Left kidney (tissue), 8 donors: ENCODE measurements at places on chromosomes 12 and 14. TPM values are rescaled to one million over a fixed set of nuclear protein-coding genes. Genes with fewer than 3 reads are reported as not detected.

DNA sequence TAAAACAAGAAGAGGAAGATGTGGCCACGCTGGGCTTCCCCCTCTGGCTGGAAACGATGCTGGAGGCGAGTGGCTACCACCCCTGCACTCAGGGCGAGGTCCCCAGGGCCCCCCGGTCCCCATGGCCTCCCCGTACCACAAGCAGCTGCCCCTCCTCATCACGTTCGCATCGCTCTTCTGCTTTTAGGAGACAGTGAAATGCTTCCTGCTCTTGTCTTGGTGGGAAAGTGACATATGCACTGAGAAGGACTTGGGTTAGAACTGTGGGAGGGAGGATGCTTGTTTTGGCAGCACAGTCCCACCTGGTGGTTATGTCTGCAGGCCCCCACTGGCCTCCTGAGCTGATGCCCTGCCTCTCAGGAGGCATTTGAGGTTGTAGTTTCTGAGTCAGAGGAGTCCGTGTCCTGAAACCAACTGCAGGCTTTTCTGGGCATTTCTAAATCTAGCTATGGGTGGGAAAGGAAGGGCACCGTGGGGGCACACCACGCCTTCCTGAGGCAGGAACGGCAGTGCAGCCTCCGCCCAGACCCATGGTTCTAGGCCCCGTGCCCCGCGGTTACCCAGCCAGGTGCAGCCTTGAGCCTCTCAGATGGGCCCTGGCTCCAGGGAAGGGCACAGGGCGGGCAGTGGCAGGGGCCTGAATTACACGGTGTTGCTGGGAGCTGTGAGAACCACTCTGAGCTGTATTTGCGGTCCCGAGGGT is 139.3 kb downstream of the ADGRD1 start:
- no peak for DNase-seq

KCNK13 gene
- polyA plus RNA-seq, result 0.15 TPM

DNA sequence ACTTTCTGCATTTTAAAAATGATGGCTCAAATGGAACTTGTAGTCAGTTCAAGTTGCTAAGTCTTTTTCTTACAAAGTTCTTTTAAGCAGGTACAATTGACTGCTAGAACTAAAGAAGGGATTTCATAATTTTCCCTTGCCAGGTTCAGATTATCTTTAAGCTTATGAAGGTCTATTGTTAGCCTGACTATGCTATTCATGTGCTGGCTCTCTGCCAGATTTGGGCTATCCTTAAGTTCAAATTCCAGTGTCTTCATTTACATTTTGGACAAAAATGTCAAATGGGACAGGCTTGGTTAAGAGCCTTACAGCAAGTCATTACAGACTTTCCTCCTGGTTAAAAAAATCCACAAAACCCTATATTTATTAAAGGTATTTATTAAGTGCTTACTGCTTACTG is 42.3 kb downstream of the INSM2 start:
- DNase-seq, result no peak

ESR2 gene
- polyA plus RNA-seq, result 2.0 TPM

EXOC3L4 gene
- polyA plus RNA-seq, result 3.0 TPM

GRCh38 chr14:74400031-74400685 is 25.9 kb downstream of the SYNDIG1L start:
- no peak for DNase-seq

DPY19L2 gene
- 92.3 TPM for polyA plus RNA-seq

LRFN5 gene
- polyA plus RNA-seq, result 13.4 TPM

TGM1 gene
- polyA plus RNA-seq, result 2.3 TPM

DNA sequence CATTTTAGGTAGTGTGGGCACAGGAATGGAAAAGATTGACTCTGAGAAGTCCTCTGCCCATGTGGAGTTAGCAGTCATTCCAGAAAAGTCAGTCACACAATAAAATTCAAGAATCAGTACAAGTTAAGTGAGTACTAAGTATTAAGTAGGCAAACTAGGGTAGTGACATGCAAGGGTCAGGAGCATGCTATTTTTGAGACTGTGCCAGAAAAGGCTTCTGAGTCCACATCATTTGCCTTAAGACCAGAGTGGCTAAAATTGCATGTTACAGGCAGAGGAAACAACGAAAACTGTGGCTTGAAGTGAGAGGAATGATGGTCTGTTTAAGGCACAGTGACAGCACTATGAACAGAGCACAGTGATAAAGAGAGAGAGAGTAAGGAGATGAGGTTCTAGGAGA is 108.9 kb downstream of the SLC6A15 start:
- DNase-seq, result no peak

GRCh38 chr12:115190010-115190770 is 506.2 kb upstream of the TBX3 start:
- DNase-seq, result no peak

FOXA1 gene
- 3.2 TPM for polyA plus RNA-seq

DNA sequence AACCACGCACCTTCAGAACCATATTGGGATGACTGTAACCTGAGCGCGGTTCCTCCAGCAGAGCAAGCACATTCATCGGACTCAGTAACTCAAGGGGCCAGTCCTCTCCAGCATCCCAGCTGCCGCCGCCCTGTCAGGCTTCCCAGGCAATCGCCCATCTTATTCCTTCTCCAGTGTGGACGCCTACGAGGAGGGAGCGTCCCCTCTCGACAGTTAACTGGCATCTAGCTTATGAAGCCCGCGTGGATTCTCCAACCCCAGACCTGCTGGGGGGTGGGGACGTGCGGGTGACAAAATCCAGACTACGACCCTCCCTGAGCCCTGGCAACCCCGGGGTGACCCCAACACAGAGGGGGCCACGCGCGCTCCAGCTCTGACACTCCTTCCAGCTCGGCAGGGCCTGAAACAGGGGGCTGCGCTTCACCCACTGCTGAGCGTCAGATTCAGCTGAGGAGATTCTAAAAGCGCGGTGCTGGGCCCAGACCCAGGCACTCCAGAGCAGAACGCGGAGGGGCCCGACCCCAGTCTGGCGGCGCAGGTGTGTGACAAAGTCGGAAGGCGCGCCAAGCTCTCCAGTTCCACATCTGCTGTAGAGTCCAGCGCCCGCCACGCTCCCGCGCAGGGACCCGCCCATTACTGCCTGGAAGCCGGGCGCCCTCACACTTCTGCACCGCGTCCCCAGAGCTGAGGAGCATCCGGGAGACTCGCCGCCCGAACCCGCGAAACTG is 43.9 kb upstream of the ESR2 start:
- DNase-seq, result peak; percentile 68

DNA sequence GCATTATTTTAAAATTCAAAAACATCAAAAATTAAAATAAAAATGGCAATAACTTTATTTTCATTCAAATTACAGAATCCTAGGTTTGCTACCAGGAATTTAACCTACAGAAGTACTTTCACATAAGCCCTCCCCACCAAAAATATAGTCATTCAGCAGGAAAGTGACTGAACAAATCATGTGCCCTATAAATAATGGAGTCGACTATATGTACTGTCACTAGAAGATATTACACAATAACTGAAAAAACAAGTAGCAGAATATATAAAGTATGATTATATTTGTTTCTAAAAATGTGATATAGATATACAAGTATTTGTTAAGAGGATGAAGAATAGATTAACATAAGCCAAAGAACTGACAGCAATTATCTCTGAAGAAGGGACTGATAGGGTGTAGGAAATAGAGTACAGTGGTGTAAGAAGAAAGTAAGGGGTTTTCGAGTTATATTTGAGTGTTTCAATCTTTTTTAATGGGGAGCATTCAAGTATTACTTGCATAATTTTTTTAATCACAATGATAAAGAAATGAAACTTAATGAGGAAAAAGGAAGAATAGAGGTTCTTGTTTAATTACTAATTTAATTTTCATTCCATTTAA is 7.9 kb downstream of the C2CD5 start:
- no peak for DNase-seq

KMT2D gene
- 57.7 TPM for polyA plus RNA-seq

DNA sequence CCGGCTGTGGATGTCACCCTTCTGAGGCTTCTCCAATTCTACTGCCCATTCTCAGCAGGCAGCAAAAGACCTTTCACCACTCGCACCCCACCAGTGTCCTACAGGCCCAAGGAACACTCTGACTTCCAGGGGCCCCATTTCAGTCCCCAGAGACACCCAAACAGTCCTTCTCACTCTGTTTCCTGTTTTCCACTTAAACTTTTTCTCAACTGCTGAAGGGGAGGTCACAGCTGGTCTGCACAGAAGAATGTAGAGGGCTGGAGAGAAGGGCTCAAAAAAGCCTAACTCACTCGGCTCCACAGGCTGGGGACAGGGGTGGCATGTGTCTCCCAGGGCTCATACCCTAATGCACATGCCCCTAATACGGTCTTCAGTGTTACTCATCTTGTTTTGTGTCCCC is 4.2 kb upstream of the DTX1 start:
- DNase-seq, result no peak

TAS2R9 gene
- polyA plus RNA-seq, result not detected

DNA sequence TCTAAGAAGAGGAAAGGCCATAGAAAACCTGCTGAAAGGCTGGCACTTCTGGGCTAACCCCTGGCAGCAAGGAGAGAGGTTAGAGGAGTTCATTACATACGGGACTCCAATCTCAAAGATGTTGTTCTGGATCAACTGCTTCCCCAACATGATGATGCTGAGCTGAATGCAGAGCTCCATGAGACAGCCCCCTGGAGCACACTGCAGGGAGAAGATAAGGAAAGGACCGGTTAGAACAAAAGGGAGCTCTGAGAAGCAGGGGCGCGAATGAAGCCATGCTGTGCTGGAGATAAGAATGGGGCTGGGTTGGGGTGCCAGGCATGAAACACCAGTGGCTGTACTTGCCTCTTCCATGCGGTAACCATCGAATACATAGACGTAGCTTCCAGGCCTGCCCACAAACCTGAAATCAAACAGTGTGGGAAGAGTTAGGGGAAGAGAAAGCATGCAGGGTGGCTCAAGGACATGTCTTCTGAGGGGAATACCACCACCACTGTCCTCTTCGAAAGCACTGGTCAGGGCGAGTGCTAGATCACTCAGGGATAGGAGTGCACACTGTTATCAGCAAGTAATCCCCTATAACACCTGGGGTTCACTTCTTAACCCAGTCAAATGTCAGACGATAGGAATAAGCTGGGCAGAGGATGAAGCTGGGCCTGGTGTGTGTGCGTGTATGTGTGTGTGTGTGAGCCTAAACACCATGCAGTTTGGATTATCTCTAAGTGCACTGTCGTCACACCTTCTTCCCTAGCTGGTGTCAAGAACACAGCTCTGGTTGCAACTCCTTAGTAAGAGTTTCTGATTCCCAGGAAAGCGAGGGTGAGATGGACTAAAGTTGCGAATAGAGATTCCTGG is 180.9 kb downstream of the NTF3 start:
- no peak for DNase-seq

DNA sequence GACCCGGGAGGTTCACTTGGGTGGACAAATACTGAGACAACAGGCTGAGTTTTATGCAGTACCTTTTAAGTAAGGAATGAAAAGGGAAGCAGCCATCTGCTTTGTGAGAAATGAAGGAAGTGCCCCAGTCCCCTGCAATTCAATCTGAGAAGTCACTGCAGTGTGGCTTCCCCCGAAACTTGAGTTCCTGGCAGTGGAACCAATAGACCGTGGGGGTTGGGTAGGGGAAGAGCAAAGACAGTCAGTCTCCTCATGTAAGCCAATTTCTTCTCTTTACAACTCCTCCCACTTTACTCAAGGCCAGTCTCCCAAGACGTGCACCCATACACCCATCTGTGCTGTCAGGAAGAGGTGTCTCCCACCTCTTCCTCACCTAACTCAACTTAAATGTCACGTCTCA is 206.5 kb downstream of the BCAT1 start:
- DNase-seq, result no peak

DNA sequence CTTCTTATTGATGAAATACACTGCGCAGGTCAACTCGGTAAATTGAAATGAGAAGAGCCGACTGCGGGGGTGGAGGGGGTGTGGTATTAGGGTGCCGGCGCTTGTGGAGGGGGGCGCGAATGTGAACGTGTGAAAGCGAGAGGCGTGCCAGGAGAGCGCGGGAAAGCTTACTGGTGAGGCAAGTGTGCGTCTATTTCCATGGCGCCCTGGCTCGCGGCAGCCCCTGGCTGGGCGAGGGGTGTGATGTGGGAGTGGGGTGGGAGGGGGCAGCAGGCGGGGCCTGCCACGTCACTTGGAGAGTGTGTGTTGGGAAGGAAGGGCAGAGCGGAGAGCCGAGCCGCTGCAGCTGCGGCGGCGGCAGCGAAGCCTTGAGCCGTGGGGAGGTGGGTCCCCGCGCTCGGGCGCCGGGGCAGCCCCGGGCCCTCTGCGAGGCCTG is 88.8 kb downstream of the GALNT8 start:
- DNase-seq, result peak; percentile 57

- no peak for DNase-seq
These were observed 11.8 kb downstream of the CCDC92 start for GRCh38 chr12:123960856-123961255.

- no peak for DNase-seq
These were observed 195.5 kb upstream of the BTG1 start for GRCh38 chr12:92341065-92341668.
